ENCODE measurements at places on chromosomes 5 and 9.

GRCh38 chr5:61549530-61549929 lies 217.5 kb downstream of the ZSWIM6 start:
- no peak for DNase-seq

DNA sequence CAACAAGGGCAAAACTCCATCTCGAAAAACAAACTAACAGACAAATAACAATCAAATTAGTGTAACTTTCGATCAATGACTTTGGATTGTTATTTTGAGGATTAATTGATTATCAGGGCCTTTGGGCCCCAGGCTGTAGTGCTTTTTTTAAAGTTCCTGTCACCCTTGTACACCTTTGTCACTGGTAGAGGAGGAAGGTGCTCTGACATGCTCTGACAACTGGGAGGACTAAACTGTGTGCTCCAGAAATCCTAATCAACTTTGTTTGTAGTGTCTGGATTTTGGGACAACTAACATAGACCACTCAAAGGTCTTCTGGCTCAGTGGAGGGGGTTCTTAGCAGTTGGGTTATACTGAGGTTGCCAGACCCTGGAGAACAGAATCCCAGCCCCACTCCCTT lies 1.8 kb downstream of the TXN start:
- DNase-seq = no peak

DNA sequence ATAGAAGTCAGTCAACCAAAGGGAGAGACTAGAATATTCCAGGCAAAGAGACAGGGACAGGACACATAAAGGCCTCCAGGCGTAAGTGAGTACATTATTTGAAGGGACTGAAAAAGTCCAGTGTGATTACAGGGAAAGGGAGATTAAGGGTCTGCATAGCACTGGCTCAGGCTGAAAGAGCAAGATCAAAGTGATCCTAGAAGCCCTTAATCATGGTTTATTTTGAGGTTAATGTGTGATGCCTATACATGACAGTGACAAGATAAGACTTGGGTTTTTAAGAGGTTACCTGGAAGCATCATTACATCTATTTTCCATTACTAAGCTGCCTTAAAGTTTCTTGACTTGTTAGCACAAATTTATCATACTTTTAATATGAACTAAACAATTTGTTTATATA lies 25.8 kb downstream of the LMBRD2 start:
- no peak for DNase-seq

DNA sequence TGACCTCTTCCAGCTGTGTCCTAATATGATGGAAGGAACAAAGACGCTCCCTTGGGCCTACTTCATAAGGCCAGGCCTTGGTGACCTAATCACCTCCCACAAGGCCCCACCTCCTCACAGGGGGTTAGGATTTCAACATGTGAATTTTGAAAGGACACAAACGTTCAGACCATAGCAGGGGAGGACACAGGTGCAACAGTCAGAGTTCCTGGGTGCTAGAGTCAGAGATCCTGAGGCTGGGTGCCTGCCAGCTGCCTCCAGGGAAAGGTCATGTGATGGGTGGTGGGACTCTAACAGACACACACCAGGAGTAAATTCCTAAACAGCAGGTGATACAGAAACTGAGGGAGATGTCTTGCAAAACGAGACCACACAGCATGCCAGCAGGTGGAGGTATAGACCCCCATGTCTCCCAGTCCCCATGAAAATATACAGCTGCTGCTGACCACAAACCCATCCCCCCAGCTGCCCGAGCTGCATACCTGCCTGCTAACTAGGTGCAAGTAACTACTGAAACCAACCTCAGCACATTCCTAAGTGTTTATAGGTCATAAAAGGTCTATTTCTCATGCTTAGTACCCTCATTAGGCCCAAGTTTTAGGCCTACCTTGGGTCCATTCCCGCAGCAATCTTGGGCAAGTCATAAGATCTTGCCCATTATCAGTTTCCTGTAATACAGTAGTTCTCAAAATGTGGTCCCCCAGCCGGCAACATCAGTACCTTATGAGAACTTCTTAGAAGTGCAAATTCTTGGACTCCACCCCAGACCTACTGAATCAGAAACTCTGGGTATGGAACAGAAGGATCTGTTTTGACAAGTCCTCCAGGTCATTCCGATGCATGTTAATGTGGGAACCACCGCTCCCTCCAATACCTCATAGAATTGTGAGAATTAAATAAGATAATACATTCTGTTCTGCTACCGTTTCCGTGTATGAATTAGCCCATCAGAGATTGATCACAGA lies 245.3 kb downstream of the ENC1 start:
- DNase-seq = no peak

DNA sequence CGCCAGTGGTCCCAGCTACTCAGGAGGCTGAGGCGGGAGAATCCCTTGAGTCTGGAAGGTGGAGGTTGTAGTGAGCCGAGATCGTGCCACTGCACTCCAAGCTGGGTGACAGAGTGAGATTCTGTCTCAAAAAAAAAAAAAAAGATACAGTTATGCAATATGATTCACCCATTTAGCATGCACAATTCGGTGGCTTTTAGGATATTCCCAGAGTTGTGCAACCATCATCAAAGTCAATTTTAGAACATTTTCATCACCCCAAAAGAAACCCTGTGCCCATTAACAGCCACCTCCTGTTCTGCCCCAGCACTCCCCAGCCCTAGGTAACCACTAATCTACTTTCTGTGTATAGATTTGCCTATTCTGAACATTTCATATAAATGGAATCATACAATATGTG lies 4.3 kb upstream of the DHFR start:
- peak; percentile 5 for DNase-seq

- no peak for DNase-seq
These were observed 78.3 kb downstream of the PARP8 start for GRCh38 chr5:50744776-50745175.

GRCh38 chr5:154194345-154195329 lies 4.1 kb downstream of the GALNT10 start:
- peak; percentile 28 for DNase-seq

- no peak for DNase-seq
These were observed 35.3 kb upstream of the TMED7 start for GRCh38 chr5:115661101-115661500.

DNA sequence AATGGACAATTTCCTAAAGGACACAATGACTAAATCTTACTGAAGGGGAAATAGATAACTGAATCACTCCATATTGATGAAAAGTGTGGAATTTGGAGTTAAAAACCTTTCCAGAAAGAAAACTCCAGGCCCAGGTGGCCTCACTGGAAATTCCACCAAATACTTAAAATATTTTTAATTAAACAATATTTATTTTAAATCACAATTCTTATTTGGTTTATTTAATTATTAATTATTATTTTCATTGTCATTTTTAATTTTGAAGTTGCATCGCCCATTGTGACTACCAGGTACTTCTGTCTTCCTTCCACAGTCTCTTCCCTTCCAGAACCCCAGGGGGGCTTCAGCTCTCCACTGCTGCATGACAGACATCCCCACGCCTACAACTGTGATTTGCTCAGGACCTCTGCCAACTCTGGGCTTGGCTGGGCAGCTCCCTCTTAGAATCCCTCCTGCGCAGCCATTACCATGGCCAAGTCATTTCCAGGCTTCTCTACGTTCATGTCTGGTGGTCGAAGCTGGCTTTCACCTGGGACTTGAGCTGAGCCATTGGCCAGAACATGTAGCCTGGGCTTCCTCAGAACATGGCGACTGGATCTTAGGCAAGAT lies 16.4 kb upstream of the GADD45G start:
- no peak for DNase-seq

DNA sequence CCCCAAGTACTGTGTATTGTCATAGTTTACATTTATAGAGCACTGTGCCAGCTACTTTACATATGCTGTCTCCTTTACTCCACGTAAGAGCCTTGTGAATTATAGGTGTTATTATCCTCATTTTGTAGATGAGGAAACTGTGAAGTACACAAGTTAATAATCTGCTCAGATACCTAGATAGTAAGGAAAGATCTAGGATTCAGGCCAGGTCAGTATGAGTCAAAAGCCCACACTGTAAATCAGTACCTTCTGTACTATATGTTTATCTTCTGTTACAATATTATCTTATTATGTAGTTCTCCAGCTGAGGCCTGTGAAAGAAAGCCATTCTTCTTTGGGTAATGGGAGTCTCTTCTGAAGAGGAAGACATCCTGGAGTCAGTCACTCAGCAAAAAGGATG lies 72.4 kb upstream of the TLX3 start:
- DNase-seq = no peak

GRCh38 chr9:6614489-6614888 lies 31.0 kb downstream of the GLDC start:
- no peak for DNase-seq

GRCh38 chr9:73260506-73260905 lies 108.8 kb downstream of the ANXA1 start:
- DNase-seq = no peak

DNA sequence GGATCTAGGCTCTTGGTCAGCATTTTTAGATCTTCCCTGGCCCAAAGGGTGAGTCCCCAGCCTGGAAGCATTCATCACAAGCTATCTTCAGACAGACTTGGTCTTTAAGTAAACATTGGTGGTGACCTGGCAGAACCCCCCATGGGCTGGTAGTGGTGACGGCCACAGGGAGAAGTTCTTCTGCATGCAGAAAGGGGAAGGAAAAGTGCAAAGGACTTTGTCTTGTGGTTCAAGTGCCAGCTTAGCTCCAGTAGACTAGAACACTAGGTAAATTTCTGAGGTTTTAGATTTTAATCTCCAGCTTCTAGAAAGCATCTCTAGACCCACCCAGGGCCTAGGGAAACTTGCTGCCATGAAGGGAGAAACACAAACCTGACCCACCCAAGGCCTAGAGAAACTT lies 584.0 kb downstream of the CHSY3 start:
- no peak for DNase-seq

GRCh38 chr9:26413611-26414010 lies 479.0 kb downstream of the CAAP1 start:
- no peak for DNase-seq

- DNase-seq = no peak
These were observed 148.8 kb downstream of the CCDC192 start for GRCh38 chr5:127851964-127852363.

GRCh38 chr5:76947082-76947503 lies 5.8 kb upstream of the CRHBP start:
- DNase-seq = no peak

GRCh38 chr5:135240781-135241360 lies 158.2 kb downstream of the MACROH2A1 start:
- no peak for DNase-seq

GRCh38 chr5:143955141-143955540 lies 143.2 kb downstream of the HMHB1 start:
- DNase-seq = peak; percentile 39

DNA sequence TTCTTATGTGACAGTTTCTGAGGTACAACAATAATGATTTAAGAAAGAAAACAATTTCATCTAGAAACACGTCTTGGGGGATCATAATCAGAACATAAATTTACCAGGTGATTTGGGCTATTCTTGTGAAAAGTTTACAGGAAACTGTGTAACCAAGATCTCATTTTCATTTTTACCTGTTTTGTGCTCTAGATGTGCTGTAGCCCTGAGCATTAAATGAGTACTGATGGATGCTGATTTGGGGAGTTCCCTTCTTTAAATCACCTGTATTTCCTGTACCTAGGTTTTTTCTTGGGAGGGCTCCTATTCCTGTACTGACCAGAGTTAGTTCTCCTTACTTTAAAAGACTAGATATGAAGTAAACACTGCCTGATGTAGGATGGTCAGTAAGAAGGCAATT lies 12.7 kb downstream of the MATR3 start:
- DNase-seq = no peak

DNA sequence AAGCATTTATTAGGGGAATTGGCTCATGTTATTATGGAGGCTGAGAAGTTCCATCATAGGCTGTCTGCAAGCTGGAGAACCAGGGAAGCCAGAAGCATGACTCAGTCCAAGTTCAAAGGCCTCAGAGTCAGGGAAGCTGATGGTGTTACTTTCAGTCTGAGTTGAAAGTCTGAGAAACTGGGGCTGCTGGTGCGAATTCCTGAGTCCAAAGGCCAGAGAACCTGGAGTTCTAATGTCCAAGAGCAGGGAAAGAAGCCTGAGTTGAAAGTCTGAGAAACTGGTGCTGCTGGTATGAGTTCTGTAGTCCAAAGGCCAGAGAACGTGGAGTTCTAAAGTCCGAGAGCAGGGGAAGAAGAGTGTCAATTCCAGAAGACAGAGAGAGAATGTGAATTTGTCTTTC lies 641.1 kb downstream of the ISL1 start:
- DNase-seq = no peak

DNA sequence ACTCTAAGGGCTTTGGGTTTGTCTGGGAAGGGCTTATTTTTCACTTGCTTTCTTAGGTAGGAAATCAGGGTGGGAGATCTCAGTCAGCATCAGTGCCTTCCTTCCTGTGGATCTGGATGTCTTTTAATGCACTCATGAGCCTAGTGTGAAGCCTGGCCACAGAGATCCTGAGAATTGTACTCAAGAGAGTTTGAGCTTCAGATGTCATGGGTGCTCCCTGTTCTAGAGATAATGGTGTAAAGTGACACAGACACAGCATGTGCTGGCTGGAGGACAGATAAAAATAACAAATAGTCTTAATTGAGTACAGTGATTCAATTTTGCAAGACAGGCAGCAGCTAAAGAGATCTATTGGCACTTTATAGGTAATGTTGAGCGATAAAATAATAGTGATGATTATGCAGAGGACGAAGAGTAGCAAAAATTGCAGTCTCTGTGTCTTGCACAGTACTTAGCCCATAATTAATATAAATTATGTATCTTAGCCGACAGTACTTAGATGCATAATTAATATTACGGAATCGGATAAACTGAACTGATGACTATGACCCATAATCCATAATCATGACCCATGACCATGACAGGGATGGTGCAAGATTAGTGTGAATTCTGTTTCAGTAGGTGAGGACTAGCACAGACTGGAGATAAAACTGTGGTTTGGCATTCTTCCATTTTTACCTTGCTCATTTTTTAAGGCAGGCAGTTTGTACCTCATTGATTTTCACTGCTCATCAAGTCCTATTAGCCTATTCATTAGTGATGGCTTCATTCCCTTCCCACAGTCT lies 408.7 kb upstream of the PIK3R1 start:
- no peak for DNase-seq

DNA sequence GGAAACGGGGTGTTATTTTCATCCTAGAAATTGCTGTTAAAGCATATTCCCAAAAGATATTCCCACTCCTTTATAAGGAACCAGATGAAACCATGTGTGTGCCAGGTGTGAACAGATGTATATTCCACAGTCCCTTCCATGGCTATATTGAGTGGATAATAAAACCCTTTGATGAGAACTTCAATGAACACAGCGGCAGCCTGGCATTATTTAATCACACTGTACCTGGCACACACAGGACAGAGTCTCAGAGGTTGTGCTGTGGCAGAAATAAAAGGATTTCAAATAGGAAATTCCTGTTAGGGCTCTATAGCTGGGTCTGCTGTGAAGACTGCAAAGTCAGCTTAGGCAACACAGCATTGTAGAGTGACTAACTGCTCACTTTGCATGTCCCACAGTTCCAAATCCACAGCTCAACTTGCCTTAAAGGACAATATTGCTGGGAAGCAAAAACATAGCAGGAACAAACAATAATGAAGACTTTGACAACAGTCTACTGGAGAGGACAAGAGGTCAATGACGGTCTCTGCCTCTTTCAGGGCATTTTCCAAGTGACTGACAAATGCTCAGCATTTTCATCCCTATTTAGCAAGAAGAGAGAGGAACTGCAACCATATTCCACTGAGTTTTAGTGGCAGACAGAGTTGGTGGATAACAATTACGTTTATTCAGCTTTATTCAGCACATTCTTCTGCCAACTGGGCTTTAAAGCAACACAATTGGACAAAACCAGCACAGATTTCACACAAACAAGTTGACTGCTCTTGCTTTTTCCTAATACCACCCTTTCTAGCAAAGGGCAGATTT lies 255.7 kb upstream of the RGMB start:
- no peak for DNase-seq

GRCh38 chr5:131548176-131548575 lies 86.9 kb downstream of the RAPGEF6 start:
- DNase-seq = no peak

Measured in fibroblast of skin of left biceps (primary cell).